Aorta (tissue), 5 donors: ENCODE measurements at places on chromosomes 7 and 10.

GRCh38 chr7:32255036-32255435 is 184.8 kb upstream of the PDE1C start:
- DNase-seq: no peak

- DNase-seq: no peak
These were observed 48.0 kb upstream of the INHBA start for GRCh38 chr7:41750661-41751540.

DNA sequence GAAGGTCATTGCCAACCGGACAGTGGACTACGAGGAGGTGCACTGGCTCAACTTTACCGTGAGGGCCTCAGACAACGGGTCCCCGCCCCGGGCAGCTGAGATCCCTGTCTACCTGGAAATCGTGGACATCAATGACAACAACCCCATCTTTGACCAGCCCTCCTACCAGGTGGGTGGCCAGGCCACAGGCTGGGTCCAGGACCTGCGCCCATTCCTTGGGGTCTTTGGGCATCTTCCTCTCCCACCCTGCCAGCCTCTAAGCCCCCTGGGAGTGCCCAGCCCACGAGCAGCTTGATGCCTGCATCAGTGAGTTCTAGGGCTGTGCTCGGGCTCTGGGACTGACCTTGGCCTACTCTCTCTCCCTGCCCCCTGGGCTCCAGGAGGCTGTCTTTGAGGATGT is 25.8 kb upstream of the VSIR start:
- no peak for DNase-seq

DNA sequence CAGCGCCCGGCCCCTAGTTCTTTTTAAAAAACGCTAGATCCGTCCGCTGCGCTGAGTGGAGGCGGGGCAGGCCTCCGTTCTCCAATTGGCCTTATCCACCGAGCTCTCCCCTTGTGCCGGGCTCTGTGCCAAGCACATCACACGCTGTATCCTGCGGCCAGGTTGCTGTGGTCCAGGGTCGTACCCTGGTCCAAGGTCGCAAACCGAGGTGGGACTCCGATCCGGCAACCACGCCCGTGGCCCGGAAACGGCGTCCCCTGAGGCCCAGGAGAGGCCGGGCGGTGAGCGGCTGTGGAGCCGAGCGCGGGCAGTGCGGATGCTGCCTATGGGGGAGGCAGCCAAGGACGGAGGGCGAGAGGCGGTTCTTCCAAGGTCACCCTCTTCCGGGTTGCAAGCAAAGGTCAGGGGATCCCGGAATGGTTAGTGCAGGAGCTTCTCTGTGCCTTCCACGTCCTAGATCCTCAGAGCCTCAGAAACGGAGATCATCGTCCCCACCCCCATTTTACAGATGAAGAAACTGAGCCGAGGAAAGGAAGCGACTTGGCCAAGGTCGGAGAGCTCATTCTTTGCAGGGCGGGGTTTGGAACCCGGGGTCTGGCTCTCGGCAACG is 72.4 kb upstream of the LRRC4 start:
- peak; percentile 78 for DNase-seq

GRCh38 chr7:142438923-142439515 is 181.2 kb upstream of the PRSS58 start:
- DNase-seq: no peak

DNA sequence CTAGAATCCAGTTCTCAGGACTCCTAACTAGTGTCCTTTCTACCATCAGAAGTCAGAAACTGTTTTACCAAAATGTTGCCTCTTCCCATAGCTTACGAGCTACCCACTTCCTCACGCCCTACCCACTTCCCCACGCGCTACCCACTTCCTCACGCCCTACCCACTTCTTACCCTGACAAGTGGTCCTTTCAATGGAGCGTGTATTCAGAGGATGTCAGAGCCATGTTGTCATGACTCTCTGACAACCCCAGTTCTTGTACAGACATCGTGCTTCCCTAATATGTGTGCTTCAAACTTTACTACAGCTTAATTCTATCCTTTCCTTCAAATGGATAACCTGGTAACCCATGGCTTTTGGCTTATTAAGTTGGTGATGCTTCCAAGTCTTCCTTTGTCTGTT is 84.8 kb upstream of the PHF14 start:
- no peak for DNase-seq

GRCh38 chr7:1940402-1940786 is 270.3 kb downstream of the ELFN1 start:
- DNase-seq: peak; percentile 79

DNA sequence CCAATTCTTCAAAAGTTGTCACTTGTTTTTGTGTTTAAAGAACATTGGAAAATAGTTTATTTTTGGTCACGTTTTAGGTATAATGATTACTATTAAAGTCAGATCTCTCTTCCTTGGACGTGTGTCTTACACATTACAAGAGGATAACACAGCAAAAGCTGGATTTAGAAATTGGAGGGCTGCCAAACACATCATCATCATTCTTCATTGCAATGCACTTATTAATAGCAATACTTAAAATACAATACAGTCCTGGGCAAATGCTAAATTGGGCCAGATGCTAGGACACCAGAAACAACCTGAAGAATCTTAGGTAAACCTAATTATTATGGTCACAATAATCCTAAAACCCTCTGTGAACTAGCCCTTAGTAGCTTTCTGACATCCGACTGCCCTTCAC is 303.6 kb downstream of the DGKB start:
- DNase-seq: no peak

DNA sequence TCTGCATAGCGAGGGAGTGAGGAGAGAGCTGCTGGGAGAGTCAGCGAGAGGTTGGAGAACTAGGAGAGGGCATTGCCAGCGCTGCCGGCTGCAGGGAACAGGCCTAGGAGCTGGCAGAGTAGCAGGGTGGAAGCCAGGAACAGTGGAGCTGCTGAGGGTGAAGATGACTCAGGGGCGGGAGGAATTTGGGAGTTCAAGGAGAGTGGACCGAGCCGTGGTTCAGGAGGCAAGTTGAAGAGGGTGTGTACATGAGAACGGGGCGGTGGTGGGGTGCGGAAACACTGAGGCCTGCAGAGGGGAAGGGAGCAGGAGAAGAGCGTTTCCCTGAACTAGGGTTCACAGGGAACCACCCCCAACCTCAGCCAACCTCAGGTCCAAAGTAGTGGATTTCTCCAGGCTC is 31.5 kb downstream of the HIF1AN start:
- no peak for DNase-seq

GRCh38 chr7:47381134-47381495 is 200.8 kb downstream of the TNS3 start:
- no peak for DNase-seq

DNA sequence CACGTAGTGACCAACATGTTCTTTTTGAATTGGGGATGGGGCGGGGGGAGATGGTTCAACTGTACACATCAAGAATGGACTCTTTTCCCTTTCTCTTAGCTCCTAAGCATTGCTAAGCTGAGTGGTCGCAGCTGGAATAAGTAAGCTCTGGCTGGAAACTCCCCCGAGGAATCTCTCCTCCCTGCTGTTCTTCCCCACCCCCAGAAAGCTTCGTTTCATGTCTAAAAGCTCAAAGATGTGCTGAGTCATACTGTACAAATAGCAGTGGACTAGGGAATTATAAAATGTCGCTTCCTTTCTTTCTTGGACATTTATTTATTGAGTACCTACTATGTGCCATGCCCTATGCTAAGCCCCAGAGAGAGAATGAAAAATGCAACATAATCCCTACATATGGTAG is 191.1 kb upstream of the ADO start:
- no peak for DNase-seq

GRCh38 chr10:59090817-59091622 is 85.4 kb upstream of the PHYHIPL start:
- no peak for DNase-seq

DNA sequence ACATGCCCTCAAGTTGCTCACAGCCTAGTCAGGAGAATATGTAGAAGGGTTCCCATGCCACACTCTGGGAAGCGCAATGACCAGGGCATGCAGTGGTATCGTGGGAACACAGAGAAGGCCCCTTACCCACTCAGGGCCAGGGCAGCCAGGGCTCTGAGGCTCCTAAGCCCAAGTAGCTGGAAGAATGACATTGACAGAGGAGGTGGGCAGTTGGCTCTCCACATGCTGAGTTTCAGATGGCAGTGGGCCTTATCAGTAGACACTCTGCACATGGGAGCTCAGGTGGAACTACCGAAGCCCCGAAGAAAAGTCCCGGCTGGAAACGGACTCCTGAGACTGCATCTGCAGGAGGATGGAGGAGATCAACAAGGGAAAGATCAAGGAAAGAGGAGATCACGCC is 15.7 kb upstream of the SVOPL start:
- no peak for DNase-seq

- no peak for DNase-seq
These were observed 9.9 kb downstream of the BLVRA start for GRCh38 chr7:43768201-43768886.

- no peak for DNase-seq
These were observed 492.5 kb downstream of the ARL4A start for GRCh38 chr7:13179775-13180523.

DNA sequence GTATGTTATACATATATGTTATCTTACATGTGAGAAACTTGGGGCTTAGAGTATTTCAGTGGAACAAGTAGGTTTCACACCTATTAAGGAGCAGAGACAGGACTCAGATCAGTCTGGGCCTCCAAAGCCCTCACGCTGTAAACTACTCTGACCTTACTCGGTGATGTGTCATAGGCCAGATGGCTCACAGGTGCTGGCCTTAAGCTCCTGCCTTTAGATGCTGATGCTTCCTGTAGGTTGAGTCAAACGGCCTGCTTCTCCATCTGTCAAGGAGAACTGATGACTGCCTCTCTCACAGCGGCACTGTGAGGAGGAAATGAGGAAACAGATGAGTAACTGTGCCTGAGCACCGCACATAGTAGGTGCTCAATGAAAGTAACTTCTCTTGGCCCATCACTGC is 312.6 kb upstream of the COBL start:
- DNase-seq: no peak

DNA sequence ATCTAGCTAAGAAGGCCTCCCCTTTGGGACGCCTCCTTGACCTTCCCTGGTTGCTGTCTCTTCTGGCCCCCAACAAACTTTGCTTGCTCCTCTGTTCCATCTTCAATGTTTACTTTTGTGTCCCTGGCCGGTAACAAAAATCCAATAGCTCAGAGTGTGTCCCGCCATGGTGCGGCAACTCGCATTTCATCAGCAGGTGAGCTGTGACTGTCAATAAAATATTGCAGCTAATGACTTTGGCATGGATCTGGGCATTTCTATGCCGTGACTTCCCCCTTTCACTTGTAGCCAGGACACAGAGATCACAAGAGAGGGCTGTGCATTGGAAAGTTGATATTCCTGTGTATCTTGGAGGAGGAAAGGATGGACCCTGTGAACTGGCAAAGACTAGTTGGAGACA is 317.6 kb downstream of the RPS24 start:
- no peak for DNase-seq

DNA sequence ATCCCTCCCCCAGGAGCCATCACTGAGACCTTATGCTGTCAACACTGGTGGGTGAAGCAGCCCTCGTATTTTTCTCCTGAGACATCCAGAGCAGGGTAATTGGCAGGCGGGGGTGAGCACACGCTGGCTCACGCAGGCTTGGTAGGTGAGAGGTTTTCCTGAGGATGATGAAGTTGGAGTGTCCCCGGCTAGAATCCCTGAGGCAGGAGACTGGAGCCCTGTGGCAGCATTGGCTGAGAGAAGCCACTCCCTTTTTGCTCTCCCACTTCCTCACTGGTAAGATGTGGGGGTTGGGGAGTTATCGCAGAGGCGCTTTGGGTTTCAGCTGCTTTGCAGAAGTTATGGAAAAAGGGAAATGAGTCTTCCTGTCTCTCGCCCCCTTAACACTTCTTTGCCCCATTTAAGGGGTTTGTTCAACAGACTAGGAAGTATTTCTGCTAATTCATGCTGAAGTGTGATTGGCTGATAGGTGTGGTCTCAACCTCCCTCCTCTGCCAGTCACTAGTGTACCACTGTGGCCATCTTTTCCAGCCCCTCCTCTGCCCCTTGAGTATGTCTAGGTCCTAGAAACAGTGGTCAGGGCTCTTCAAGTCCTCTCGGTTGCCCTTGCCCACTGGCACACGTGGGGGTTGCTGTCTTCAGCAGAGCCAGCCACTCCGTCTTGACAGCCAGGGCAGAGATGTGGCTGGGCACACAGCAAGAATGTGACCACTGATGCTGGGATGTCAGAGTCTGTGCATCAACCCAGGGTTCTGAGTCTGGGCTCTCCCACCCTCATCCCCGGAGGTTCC is 5.7 kb downstream of the ARPC1B start:
- DNase-seq: peak; percentile 75

- DNase-seq: peak; percentile 24
These were observed 33.3 kb downstream of the GBX1 start for GRCh38 chr7:151133986-151134742.

GRCh38 chr7:142010952-142011548 is 15.4 kb downstream of the MGAM start:
- DNase-seq: no peak

GRCh38 chr7:107982918-107983389 is 20.0 kb downstream of the LAMB1 start:
- no peak for DNase-seq

GRCh38 chr7:41882256-41882655 is 179.4 kb upstream of the INHBA start:
- DNase-seq: no peak

DNA sequence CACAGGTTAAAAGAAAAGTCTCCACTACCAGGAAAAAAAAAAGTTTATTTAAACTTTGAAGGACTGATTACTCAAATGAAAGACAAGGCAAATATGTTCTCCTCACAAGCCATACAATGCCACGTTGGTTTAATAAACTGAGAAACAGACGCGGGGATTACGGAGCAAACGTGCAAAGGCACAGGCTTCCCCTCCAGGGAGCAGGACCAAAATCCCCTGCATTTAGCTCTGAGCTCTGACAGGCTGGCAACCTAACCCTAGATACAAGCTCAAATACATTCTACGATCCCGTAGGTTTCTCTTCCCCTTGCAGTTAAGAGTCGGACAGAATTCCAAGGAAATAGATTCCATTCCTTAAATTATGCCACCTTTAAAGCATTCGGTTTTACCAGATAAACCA is 7.7 kb upstream of the GRB10 start:
- peak; percentile 43 for DNase-seq

- DNase-seq: no peak
These were observed 34.8 kb downstream of the SLC25A13 start for GRCh38 chr7:96287132-96287531.

DNA sequence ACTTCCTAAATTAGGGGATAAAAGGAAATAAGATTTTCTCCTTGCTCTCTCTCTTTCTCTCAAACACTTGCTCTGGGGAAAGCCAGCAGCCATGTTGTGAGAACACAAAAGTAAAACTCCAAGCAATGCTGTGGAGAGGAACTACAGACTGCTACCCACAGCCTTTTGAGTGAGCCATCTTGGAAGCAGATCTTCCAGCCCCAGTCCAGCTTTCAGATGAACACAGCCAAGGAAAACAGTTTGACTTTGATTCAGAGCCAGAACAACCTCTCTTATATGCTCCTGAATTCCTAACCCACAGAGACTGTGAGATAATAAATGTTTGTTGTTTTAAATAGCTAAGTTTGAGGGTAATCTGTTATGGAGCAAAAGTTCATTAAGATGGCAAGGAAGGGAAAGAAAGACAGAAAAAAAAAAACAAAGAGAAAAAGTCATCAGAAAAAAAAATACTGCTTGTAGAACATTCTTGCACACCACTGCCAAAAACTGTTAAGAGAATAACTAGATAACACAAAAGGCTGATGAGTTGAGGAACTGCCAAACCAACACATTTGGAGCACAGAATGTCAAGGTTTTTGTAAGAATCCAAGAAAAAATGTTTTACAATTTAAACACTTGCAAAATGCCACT is 20.9 kb upstream of the PRKAR2B start:
- no peak for DNase-seq
